ENCODE measurements at places on chromosomes 2 and 18. TPM values are rescaled to one million over a fixed set of nuclear protein-coding genes. Genes with fewer than 3 reads are reported as not detected.
A peak's percentile ranks its signal among the peaks of the same experiment; 100 is the strongest.

DNA sequence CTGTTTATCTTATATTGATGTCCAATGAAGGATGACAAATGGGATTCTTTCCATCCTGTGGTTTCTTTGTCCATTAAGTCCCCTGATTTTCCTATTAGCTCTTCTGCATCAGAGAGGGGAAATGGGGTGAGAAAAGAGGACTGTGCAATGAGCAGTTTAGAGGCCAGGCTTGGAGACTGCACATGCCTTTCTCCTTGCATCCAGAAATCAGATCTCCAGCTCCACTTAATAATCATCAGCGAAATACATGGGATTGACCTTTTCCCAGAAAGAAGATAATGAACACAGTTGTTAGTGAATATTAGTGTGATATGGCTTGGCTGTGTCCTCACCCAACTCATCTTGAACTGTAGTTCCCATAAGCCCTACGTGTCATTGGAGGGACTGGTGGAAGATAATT, 697.4 kb downstream of the CBLN2 start:
- DNase-seq: no peak

GRCh38 chr2:12727065-12727464, 10.3 kb downstream of the TRIB2 start:
- DNase-seq: no peak

- peak; percentile 51 for DNase-seq
These were observed 100.4 kb upstream of the SLC1A4 start for GRCh38 chr2:64888591-64889309.

DNA sequence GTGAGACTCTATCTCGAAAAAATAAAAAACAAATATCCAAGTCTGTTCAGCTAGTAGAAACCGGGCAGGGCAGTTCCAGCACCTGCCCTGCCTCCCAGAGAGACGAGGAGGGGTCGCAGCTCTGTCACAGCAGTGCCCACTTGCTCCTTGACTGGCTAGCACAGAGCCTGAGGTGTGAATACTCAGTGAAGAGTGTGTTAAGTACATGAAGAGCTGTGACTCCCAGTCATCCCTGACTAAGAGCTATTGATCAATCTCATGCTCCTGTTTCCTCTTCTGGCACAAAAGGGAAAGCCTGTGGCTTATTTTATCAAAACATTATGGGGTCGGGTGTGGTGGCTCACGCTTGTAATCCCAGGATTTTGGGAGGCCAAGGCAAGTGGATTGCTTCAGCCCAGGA, 83.0 kb upstream of the FZD7 start:
- DNase-seq: no peak

DNA sequence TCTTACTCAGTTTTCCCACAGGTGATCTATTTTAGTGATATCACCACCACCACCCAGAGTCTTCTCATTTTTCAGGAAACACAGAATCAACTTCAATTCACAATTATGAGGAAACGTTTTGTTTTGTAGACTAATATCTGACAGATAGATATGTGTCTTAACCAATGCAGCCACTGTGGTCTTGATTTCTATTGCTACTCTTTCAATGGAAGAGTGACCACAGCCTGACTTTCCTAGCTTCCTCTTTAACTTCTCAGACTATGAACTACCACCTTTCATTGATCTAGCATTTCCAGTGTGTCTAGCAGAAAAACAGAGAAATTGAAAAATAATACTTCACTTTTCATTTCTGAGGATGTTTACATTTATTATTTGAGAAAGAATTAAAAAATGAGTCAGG, 20.5 kb downstream of the ADAM17 start:
- DNase-seq: no peak

DNA sequence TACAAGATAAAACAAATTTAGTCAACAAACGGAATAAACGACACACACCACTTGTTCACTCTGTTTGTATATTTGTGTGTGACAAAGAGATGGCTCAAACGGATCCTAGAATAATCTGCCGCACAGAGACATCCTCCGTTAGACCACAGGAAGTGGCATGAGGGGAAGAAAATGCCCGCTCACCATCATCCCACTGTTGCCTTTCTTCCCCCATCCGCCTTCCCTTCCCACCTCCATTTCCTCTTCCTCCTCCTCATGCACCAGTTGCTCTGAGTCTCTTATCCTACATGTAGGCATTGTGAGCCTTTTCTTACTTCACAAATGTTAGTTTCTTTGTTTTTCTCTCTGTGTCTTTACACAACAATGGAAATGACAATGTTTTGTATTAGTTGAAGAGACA, 228.5 kb upstream of the SMIM21 start:
- DNase-seq: peak; percentile 34

- peak; percentile 58 for DNase-seq
These were observed 24.0 kb upstream of the CREB1 start for GRCh38 chr2:207505728-207506127.

Gene CD207
- not detected for polyA plus RNA-seq

GRCh38 chr2:118044103-118044716, 30.3 kb upstream of the CCDC93 start:
- no peak for DNase-seq

DNA sequence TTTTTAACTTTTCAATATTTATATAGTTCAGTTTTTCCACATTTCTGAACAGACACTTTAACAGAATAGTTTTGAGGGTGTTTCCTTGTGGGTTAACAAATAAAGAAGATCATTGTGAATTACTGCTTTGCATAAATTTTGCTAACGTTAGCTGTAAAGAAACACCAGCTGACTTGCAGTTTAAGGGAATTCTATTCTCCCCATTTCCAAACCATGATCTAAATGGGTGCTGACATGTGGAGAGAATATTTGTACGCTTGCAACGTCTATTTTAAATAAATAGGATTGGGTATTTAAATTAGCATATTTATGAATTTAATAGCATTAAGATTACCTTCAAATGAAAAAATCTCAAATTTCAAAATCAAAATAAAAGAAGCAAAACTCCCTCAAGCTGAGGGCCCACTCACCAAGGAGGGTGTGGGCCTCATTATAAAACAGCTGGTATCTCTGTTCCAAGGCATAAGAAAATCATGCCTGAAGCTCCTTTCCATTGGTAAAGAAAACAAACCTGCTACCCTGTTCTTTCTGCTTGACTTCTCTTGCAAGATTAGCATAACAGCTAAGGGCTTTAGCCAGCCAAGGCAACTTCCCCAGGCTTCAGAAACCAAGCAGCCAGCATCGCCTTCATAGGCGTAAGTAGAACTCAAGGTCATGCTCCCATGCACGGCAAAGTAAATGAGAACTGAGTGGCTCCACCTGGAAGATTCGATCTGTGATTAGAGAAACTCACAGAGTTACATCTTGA, 3.2 kb downstream of the MRO start:
- peak; percentile 46 for DNase-seq

Gene SERPINB10
- polyA plus RNA-seq: not detected

Gene GPR35
- 0.21 TPM for polyA plus RNA-seq

- peak; percentile 78 for DNase-seq
These were observed at the start of gene TUBB6 for GRCh38 chr18:12307701-12308385. TUBB6 (plus strand) TSS chr18:12308241; CDS start chr18:12308293, 52 bp downstream.

DNA sequence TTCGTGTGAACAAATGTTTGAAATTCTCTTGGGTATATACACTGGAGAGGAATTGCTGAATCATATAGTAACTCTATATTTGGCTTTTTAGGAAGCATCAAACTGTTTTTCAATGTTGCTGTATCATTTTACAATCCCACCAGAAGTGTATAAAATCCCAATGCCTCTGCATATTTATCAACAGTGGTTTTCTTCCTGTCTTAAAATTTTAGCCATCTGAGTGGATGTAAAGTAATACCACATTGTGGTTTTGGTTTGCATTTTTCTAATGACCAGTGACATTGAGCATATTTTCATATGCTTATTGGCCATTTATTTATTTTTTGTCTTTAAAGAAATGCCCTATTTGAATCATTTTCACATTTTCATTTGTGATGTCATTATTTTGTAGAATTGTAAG, 22.8 kb upstream of the LRP1B start:
- no peak for DNase-seq

DNA sequence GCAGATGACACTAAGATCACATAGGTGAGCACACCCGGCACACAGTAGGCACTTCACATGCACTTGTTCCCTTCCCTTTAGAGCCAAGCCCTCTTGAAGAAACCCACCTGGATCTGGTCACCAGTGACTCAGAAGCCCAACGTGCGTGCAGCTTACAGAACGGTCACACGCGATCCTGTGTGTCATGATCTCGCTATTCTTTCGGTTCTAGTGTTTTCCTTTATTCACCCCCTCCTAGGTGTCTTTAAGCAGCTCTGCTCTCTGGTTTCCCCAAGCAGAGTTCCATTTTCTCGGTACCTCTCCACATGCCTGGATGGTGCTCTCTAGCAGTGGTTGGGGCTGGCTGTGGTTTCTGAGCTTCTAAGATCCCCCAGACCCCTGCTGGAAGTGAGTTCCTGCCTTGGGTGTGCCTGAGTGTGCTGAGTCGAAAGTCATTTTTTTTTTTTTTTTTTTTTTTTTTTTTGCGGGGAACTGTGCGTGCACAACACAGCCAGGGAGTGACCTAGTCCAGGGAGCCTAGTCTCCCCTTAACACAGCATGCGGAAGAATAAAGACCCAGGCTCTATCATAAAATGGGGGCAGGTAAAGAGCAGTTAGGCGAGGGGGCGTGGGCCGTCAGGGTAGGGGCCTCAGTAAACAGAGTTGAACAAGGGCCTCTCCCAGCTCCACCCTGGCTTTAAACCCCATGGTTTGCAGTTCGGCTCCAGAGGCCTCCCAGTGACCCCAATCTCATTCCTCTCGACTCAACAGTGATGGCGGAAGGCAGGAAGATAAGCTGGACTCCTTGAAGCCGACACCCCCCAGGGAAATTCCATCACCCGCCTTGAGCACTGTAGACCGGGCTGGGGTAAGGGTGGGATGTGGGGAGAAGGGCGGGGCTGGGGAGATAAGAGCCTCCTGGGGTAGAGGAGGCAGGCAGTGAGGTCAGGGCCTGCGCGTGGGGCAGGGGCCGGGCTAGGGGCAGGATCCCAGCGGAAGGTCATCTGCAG, 29.8 kb upstream of the DNMT3A start:
- no peak for DNase-seq

DNA sequence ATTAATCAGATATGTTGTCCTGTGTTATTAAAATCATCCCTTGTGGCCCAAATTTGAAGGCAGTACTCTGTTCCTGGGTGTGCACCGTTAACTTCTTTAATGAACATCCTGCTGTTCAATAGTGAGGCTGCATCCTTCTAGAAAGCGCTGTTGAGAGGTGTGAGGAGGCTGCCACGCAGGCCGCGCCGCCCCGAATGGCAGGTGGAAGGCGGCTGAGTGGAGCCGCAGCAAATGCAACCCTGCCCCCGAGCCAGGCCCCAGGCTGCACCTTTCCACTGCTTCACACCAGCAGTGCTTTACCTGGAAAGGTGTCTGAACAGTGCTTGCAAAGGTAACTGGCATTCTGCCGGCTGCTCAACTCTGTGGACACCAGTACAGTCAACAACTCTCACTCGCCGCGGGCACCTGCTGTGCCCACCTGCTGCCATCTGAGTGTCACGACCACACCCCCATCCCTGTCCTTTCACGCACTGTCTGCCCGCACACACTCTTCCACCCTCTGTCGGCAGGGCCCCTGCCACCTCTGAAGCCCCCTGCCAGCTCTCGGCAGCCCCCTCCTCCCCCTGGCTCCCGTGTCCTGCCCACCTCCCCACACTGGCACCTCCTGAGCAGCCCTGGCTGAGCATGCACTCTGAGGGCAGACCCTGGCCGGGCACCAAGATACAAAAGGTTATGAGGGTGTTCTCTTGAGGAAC, 70.9 kb downstream of the ODC1 start:
- DNase-seq: no peak

Gene MREG
- polyA plus RNA-seq: 19.4 TPM

GRCh38 chr2:18119883-18120282, 241.4 kb downstream of the KCNS3 start:
- DNase-seq: no peak

GRCh38 chr2:15306706-15307105, 254.4 kb downstream of the NBAS start:
- DNase-seq: no peak

- no peak for DNase-seq
These were observed 130.6 kb upstream of the CBLN2 start for GRCh38 chr18:72674710-72675109.

Gene UGT1A10
- polyA plus RNA-seq: not detected

- DNase-seq: peak; percentile 95
These were observed at the start of gene ACOXL for GRCh38 chr2:110732422-110733413. ACOXL (plus strand) TSS chr2:110732573; CDS start chr2:110768390, 35,817 bp downstream.

DNA sequence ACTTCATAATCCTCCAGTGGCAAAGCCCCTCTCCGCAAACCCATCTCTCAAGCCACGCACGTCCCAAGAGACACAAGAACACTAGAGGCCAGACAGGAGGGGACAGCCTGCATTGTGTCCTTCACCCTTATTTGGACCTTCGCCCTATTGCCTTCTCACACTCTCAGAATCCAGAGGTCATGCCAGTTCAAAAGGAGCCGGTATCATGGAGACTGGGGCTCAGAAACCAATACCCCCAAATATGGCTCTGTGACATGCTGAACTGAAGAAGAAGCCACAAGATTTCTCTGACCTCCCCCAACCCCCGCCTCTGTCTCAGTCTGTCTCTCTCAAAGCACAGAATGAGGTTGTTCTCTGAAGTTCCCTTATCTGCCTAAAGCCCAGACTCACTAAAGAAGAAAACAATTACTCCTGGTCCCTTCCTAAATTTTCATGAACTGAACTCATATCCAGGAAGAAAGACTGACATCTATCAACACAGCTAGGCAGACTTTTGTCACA, 19.2 kb upstream of the SPATA3 start:
- DNase-seq: no peak

- DNase-seq: peak; percentile 21
These were observed 141.9 kb upstream of the ID2 start for GRCh38 chr2:8539743-8540551.

GRCh38 chr2:72084584-72084976, 63.1 kb downstream of the CYP26B1 start:
- DNase-seq: no peak

DNA sequence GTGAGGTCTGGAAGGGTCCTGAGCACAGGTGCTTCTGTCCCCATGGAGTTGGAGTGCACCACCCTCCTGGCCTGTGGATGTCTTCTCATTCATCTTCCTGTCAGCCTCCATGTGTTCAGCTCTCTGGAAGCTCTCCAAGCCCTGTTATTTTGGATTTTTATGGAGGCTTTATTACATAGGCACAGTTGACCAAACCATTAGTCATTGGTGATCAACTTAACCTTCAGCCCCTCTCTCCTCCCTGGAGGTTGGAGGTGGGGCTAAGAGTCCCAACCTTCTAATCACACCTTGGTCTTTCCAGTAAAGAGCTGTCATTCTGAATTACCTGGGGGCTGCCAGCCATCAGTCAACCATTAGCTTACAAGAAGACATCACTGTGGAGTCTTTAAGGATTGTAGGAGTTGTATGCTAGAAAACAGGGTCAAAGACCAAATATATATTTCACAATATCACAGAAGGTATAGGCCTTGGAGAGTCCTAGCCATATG, 7.5 kb upstream of the MCFD2 start:
- no peak for DNase-seq

Gene EMILIN1
- 3.2 TPM for polyA plus RNA-seq

DNA sequence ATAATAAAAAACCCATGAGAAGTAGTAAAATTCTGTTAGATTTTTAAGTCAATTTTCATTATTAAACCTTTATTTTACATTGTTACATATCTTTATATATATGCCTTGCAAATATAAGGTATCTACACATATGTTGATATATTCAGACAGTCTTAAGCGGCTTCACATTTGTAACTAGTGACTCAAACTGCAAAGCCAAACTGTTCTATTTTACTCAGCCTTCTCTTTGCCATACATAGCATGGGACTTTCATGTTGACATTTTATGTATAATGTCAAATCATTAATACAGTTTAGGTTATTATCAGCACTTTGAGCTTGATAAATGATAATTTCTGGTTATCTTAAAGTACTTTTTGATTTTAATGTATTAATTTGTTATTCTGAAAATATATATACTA, 125.0 kb upstream of the WDSUB1 start:
- DNase-seq: no peak

GRCh38 chr2:19649142-19649541, 252.6 kb downstream of the TTC32 start:
- DNase-seq: no peak

- DNase-seq: no peak
These were observed 288.8 kb upstream of the PIK3C3 start for GRCh38 chr18:41666231-41666630.
